ENCODE measurements at places on chromosomes 7 and 10. TPM values are rescaled to one million over a fixed set of nuclear protein-coding genes. Genes with fewer than 3 reads are reported as not detected.
A peak's percentile ranks its signal among the peaks of the same experiment; 100 is the strongest.

DNA sequence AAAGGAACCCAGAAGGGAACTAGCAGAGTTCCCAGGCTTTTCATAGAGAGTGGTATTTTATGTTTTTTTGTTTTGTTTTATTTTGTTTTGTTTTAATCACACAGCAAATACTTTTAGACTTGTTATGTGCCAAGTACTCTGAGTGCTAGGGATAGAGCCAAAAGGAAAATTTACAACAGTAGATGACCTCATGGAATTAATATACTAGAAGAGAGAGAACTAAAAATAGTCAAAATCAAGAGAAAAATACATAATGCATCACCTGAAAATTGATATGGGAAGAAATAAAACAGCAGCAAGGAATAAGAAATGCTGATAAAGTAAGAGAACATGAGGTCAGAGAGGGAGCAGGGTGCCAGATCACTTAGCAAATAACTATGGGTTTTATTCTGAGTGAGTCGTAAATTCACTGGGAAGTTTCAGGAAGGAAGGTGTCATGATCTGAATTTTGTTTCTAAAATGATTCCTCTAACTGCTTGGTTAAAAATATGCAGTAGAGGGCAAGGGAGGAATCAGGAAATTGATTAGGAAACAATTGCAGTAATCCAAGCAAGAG lies 351.0 kb downstream of the ANKRD7 start:
- DNase-seq = no peak

DNA sequence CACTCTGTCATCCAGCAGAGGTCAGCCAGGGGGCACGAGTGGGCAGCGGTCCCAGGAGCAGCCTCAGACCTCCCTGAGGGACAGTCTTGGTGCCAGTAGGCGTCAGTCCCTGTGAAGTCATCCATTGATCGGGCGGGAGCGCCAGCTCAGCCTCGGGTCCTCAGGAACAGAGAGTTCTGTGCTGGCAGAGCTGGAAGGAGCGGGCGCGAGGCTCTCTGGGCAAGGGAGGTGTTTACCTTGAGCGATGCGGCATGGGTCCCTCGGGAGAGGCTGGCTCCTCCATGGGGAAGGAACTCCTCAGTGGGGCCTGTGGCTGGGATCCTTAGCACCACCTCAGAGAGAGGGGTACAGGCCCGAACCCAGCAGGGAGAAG lies 101.1 kb upstream of the PPIF start:
- DNase-seq = no peak

- DNase-seq = no peak
These were observed 169.5 kb downstream of the DKK1 start for GRCh38 chr10:52483587-52483986.

- DNase-seq = no peak
These were observed 142.6 kb upstream of the KAT6B start for GRCh38 chr10:74683621-74684364.

DNA sequence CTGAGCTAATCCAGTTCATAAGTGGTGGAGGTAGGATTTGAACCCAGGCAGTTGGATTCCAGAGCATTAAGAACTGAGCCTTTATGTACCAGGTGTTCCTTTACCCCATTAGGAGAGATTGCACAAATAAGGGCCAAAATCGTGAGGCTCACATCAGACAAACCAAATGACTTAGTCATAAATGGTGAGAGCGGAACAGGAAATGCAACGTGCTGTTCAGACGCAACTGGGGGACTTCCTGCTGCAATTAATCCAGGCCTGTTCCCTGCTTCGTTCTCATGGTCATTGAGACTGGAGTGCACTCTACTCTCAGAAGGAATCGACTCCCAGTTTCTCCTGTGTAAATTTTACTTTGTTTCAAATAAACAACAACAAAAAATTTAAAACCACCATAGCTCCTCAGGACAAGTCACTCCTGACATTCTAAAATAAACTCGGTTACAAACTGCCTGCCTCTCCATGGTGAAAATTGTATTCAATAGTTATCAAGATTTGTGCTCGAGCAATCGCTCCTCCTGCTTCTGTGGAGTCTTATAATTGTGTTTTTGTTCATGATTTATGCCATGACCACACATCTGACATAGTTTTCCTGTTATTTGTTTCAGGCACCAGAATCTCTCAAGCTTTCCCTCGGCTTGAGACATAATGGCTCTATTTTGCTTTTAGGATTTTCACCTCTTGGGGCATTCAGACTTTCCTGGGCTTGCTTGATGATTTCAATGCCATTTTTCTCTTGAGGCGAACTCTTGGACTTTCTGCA lies 115.3 kb upstream of the BMPER start:
- DNase-seq = no peak

DNA sequence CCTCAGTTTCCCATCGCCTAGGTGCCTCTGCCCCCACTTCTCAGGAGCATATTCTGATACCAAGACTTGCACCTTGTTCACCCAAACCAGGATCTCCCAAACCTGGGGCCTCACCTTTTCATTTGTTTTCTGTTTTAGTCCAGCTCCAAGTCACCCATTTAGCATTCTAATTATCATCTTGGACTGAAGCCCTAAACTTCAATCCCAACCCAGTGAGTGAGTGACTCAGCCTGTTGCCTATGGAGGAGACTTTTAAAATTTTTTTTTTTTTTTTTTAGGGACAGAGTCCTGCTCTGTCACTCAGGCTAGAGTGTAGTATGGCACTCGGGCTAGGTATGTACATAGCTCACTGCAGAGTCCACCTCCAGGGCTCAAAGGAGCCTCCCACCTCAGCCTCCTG lies 378.9 kb upstream of the AUTS2 start:
- no peak for DNase-seq

- peak; percentile 67 for DNase-seq
These were observed 115.9 kb upstream of the CACUL1 start for GRCh38 chr10:118870467-118871243.

DNA sequence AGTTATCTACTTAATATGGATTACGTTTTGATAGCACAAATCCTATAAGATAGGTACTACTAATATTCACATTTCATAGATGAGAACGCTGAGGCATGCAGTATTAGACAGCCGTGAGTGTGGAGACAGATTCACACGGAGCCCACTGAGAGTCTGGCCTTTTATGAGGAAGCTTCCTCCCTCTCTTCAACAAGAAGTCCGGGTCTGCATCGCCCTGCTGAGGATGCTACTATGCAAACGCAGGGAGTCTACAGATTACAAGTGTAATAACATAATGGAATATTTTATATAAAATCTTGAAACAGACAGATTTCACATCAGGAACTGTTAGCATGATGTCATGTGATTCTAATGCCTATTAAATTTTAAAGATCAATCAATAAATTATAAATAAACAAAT lies 255.9 kb upstream of the GLI3 start:
- DNase-seq = no peak

DNA sequence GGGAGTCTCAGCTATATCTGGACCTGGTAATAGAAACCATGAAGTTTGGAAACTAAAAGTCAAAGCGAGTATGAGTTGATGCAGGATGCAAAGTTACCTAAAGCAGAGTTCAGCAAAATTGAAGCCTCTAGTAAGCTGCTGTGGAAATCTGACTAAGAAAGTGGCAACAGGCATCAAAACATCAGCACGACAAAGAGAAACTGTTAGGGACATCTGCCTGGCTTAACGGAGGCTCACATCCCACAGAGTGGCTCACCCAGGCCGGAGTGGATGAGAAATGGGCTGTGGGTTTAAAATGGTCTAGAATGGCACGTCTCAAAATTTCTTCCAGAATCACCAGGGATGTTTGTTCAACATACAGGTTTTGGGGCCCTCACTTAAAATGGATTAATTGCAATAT lies 164.1 kb upstream of the NPY start:
- no peak for DNase-seq

The MYO1G gene
- total RNA-seq = not detected

The C10orf53 gene
- not detected for total RNA-seq

- no peak for DNase-seq
These were observed 141.7 kb upstream of the SEMA3D start for GRCh38 chr7:85328456-85328998.

DNA sequence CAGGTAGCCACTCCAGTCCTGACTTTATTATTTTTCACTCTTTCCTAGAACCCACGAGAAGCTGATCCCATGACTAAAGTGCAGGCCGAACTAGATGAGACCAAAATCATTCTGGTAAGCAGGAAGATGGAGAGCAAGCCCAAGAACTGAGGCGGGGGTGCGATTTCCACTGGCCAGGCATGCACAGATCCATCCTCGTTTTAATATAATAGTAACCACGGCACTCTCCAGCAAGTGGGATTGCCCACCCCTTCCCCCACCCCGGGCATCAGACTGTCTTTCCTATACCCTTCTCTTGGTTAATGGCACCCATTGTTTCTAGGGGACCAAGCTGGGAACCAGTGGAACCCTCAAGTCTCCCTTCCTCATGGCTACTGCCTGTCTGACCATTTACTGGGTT lies 7.3 kb downstream of the YKT6 start:
- DNase-seq = no peak

GRCh38 chr10:86113044-86113443 lies 253.6 kb downstream of the GRID1 start:
- DNase-seq = no peak

DNA sequence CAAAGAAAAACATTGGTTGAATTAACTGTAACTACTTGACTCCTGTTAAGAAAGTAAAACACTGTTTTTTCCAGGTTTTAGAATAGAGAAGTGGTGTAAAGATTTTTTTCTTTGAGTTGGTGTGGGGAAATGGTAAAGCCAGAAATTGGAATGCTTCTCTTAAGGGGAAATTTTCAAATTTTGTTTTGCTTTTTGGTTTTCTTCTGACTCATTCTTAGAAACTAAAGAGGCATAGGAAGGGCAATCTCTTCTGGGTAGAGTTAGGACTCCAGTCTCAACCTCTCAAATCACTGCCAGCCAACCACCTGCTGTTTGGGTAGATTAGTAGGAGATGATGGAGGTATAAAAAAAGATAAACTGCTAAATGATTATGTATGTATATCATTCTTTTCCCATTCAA lies 47.7 kb upstream of the STRIP2 start:
- no peak for DNase-seq

DNA sequence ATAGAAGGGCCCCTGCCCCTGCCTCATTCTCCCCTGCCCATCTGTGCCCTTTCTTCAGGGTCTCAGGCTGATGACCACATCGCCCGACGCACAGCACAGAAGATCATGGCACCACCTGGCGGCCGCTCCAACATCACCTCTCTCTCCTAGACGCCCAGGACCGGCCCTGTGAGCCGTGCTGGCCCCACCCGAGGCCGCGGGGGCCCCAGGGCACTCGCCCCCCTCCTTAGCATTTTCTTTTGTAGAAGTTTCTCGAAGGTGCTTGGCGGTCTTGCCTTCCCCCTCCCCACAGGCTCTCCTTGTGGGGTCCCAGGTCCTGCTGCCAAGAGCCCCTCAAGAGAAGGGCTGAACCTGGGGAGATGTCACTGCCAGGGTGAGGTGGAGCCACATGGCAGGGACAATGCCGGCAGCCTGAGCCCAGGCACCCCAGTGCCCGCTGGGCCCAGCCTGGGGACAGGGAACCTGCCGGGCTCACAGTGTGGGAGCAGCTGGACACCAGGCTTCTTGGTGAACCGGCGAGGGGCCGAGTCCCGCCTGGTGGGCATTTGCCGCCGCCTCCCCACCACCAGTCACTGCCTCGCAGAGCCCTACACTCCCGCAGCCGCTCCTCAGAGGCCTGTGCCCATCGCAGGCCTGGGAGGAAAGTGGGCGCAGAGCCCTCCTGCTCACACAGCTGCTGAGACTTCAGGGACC lies 18.2 kb downstream of the DPYSL4 start:
- DNase-seq = no peak

DNA sequence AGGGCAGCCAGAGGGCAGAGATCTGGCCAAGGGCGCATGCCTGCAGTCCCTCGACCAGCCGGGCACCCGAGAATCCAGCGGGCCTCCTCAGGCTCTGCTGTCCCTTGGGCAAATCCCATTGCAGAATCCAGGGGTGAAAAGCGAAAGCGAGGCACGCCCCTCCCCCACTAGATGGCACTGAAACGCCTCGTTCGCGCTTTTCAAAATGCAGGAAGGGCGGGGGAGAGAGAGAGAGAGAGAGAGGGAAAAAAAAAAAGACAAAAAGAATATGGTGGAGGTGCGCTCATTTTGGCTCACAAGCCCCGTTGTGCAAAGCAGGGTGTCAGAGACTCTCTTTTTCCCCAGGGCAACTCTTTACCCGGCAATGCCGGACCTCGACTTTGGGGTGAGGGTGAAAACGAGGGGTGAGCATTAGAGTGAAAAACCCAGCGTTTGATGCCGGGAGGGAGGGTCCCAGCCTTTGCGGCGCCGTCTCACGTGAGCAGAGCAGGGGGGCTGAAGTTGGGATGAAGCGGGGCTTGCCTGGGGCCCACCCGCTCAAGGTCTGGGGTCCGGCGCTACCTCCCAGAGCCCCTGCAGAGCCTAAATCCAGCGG lies 2.5 kb upstream of the TMEM178B start:
- peak; percentile 67 for DNase-seq

GRCh38 chr10:53006663-53007526 lies 234.3 kb upstream of the MBL2 start:
- no peak for DNase-seq

GRCh38 chr7:25887795-25888559 lies 264.0 kb upstream of the NFE2L3 start:
- DNase-seq = no peak

The NEUROD6 gene
- not detected for total RNA-seq

DNA sequence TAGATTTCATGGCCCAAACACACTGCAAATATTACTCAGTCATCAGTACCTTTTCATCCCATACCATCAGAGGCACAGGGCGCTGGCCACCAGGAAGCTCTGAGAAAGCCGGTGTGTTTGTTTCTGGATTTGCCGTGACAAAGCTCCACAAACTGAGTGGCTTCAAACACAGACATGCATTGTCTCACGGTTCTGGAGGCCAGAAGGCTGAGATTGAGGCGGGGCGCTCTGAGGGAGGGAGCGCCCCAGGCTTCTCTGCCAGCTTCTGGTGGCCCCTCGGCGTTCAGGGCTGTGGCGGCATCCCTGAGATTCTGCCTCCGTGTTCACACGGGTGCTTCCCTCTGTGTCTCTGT lies 3.7 kb upstream of the TTYH3 start:
- DNase-seq = no peak

GRCh38 chr10:131854579-131855335 lies 46.1 kb upstream of the PPP2R2D start:
- DNase-seq = no peak

GRCh38 chr7:131747658-131748232 lies 191.3 kb upstream of the PODXL start:
- DNase-seq = no peak

The OR2A42 gene
- not detected for total RNA-seq

The CALY gene
- total RNA-seq = 0.20 TPM

The TAC1 gene
- total RNA-seq = not detected

GRCh38 chr10:119940487-119940886 lies 48.0 kb downstream of the SEC23IP start:
- DNase-seq = no peak

DNA sequence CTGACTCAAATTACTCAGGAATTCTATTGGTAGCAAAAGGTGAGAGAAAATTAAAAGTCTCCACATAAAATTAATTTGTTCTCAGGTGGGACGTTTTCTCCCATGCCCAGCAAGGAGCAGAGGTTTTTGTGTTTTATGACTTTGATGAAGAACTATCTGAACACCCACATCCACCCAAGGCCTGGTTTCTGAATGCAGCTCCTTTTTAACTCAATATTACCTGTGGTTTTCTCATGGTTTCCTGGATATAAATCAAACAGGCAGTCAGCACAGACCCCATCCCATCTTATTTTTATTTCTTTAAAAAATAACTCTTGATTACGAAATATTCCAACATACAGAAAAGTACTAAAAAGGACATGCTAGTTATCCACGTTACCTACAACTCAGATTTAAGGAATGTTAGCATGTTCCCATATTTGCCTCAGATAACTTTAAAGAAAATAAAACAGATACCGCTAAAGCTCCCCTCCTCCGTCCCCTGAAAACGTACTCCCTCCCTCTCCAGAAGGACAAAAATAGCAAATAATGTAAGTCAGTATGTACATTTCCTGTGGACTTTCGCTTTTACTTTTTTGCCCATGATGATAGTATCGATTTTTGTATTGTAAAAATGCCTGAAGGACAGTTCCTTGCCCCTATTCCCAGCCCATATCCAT lies 43.4 kb downstream of the GLI3 start:
- DNase-seq = no peak
